ENCODE measurements at places on chromosomes 4 and X.

GRCh38 chr4:156779042-156779441 is 192.6 kb downstream of the PDGFC start:
- DNase-seq = no peak

DNA sequence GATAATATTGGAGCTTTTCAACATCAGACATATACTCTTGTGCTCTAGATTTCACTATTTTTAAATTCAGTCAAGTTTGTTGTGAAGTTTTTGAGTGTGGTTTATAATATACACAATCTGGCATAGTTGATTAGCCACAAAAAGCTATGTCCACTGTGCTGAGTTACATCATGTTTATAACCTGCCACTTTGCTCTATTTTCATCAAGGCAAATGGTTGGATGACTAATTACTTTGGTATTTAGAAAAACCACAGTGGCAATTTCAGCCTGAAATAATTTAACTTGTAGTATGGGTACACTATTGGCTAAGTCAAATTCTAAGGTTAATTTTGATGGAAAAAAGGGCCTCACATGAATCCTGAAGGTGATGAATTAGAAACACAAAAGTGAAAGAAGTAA is 262.6 kb downstream of the C4orf33 start:
- no peak for DNase-seq

DNA sequence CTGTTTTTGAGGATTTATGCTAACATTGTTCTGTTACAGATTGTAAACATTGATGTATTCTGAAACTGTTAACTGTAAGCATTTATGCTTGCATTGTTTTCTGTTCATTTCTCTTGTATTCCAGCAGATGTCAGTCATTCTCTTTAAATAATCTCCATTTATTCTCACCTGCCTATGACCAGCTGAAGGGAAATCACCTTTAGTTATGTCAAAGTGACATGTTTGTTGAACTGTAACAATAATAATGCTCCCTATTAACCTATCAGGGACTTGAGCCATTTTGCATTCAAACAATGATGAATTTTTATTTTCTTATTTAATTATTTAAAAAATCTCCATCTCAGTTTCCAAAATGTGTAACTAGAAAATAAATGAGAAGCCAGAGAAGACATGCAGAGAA is 58.0 kb downstream of the SPCS3 start:
- DNase-seq = peak; percentile 5

DNA sequence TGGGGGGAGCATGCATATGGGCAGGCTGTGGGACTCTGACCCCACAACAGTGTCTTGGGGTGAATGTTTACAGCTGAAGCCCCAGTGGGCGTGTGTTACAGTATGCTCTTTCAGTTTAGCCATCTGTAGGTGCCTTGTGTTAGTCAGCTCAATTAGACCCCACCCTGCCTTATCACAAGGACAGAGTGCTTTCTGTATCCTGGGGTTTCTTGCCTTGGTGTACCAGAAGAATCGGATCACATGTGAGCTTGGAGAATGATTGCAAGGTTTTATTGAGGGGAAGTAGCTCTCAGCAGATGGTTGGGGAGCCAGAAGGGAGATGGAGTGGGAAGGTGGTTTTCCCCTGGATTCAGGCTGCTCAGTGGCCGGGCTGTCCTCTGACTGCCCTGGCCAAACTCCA is 27.3 kb downstream of the SH3BGRL start:
- DNase-seq = no peak

DNA sequence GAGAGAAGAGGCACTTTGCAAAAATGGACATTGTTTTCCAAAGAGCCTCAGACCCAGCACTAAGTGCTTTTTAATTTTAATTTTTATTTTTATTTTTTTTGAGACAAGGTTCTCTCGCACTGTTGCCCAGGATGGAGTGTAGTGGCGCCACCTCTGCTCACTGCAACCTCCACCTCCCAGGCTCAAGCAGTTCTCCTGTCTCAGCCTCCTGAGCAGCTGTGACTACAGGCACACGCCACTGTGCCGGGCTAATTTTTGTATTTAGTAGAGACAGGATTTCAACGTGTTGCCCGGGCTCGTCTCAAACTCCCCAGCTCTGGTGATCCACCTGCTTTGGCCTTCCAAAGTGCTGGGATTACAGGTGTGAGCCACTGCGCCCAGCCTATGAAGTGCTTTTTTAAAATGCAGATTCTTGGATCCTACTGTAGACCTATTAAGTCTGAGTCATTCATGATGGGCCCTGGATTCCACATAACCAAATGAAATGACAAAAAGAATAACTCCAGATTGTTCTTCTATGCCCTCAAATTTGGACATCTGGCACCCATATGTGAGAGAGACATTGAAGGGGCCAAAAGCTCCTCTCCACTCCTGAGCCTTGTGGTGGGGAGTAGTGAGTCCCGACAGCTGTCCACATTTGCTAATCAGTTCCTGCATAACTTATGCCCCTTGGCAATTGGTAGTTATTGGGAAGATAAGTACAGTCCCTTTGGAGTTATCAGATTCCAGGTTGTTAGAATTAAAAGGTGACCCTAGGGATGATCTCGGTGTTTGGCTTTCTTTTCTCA is 3.6 kb downstream of the NOCT start:
- peak; percentile 83 for DNase-seq

DNA sequence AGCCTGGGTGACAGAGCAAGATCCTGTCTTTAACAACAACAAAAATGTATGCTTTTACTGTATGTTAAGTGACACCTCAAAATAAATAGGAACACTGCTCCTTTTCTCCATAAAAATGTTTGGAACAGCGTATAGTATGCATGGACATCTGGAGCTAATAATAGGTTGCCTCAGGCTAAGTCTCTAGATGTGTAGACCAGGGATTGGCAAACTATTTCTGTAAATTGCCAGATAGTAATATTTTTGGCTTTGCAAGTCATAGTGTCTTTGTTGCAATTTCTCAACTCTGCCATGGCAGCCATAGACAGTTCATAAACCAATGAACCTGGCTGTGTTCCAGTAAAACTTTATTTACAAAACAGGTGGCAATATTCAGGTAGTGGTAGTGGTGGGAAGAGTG is 76.6 kb upstream of the CBLL2 start:
- no peak for DNase-seq

GRCh38 chr4:16418814-16419213 is 192.5 kb upstream of the TAPT1 start:
- no peak for DNase-seq

GRCh38 chr4:71635139-71635748 is 148.6 kb downstream of the GC start:
- DNase-seq = no peak

DNA sequence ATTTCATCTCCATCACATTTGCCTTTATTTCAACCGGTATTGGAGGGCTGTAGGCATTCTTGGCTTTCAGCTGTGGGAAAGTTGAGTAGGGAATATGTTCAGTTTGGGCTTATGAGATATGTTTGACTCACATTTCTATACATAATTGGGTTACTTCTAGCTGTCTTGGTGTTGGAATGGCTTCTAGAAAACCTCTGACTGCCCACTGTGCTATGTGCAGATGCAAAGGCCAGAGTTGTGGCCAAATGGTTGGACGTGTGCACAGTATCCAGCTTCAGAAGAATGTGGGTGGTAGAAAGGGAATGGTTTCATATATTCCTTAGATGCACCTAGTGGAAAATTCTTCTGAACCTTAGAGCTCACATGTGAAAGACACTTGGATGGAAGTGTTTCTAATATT is 92.6 kb upstream of the H2AZ1 start:
- no peak for DNase-seq

GRCh38 chr4:152524427-152524826 is 11.5 kb downstream of the FBXW7 start:
- DNase-seq = no peak

- no peak for DNase-seq
Measured at GRCh38 chr4:78354782-78355181, 196.8 kb upstream of the ANXA3 start.

- no peak for DNase-seq
Measured at GRCh38 chr4:78446619-78447018, 105.0 kb upstream of the ANXA3 start.

DNA sequence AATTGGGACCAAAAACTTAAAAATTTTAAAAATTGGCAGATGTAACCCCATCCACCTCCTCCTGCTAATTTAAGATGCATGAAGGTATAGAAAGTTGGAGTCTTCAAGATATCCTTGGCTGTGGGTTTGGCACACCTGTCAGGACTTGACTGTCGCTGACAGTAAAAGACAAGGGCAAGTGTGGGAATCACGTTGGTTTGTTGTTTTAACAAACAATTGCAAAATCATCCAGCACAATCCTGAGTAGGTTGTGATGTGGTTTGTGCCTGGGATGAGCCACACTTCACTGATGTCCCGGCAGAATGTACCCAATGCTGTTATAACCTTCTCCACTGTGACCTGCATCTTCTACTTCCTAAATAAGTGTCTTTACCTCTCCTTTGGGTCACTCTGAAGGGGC is 24.0 kb downstream of the HOPX start:
- no peak for DNase-seq

DNA sequence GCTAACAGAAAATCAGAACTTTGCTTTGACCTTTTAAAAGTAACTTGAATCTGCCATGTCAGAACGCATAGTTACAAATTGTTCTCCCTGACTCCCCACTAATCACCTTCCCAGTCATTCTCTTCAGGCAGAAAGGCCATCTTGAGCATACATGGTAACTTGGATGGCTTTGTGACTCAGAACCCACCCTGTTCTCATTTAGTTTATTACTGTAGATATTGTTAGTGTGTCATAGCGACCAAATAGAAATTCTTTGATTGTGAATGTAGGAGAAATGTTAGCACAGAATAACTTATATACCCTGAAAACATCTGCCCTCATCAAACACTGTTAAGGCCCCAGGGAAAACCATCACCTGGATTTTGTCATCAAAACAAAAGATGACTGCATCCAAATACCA is 382.0 kb downstream of the MAGEB5 start:
- DNase-seq = no peak

DNA sequence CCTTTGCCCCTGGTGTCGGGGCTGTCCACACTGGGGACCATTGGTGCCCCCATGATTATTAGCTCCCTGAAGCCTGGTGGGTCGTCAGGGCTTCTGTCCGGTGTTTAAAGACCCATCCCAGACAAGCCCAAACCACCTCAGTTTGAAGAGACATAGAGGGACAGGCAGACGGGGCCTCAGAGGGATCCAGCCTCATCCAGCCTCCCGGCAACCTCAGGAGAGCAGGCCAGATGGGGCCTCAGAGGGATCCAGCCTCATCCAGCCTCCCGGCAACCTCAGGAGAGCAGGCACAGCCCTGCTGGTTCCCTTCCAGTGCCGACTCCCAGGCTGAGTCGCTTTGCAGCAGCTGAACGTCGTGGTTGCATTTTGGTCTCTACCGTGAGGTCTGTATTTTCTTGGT is 32.1 kb downstream of the PIGG start:
- no peak for DNase-seq

DNA sequence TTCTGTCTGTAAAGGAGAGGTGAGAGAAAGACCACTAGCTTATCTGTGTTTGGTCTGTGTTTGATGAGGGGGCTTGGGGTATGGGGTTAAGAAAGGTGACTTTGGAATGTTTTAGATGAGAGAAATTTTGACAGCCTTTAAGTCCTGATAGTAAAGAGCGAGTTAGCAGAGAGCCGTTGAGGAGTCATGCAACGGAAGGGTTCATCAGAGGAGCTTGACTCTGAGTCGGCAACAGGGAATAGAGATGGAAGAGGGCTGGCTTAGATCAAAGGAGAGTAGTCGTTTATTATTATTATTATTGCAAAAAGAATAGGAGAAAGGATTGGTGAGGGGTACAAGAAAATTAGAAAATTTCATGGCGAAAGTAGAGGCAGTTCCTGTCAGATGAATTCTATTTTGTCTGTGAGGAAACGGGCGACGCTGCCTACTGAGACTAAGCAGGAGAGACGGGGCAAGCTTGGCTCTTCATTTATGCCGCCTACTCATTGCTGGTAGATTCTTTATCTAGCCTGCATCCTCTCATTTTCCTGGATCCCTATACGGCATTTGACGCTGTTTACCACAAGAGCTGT is 473 bp upstream of the VAMP7 start:
- DNase-seq = peak; percentile 23

- no peak for DNase-seq
Measured at GRCh38 chr4:182697094-182697493, 220.1 kb downstream of the DCTD start.

- peak; percentile 28 for DNase-seq
Measured at GRCh38 chr4:145196747-145197146, 16.4 kb upstream of the OTUD4 start.

- no peak for DNase-seq
Measured at GRCh38 chr4:55248756-55249155, 97.3 kb upstream of the SRD5A3 start.

- no peak for DNase-seq
Measured at GRCh38 chr4:113645771-113646441, 115.6 kb downstream of the CAMK2D start.

DNA sequence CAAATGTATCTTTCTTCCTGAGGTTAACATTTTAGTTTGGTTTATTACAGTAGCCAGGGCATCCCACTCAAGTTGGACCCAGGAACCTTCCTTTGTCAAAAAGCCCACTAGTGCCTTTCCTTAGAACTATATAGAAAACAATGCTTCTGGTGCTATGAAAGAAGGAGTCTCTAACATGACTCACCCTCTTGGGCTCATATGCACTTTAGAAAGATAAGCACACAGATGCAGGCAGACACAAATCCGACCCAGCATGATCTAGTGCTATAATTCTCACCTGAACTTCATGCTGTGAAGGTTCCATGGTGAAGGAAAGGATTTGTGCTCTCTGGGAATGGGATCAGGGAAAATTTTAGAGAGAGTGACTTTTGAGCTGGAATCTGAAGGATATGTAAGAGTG is 289.4 kb downstream of the ANKRD50 start:
- no peak for DNase-seq

GRCh38 chrX:150236327-150236726 is 126.8 kb upstream of the MAMLD1 start:
- DNase-seq = no peak

DNA sequence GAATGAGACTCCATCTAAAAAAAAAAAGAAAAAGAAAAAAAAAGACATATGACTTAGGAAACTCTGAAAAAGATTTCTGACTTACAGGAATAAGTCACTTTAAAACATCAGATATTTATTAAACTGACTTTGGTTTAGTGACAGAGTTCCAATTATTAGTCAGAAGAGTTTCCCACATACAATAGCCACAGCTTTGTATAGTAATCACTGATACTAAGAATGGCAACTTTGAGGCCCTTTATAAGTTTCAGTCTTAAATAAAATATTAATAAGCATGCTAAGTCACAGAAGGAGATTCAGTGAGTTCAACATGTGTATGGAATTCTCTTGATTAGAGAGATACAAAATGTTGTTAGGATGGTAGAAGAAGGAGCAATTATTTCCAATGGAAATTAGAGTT is 652.3 kb upstream of the AMOT start:
- DNase-seq = no peak

GRCh38 chrX:132749406-132749805 is 209.0 kb downstream of the HS6ST2 start:
- DNase-seq = no peak

GRCh38 chr4:100609810-100610209 is 92.0 kb upstream of the EMCN start:
- DNase-seq = no peak
